T-cell (primary cell): ENCODE measurements at places on chromosomes 16 and 17.

- DNase-seq: no peak
Measured at GRCh38 chr16:74745109-74745615, 29.5 kb downstream of the FA2H start.

DNA sequence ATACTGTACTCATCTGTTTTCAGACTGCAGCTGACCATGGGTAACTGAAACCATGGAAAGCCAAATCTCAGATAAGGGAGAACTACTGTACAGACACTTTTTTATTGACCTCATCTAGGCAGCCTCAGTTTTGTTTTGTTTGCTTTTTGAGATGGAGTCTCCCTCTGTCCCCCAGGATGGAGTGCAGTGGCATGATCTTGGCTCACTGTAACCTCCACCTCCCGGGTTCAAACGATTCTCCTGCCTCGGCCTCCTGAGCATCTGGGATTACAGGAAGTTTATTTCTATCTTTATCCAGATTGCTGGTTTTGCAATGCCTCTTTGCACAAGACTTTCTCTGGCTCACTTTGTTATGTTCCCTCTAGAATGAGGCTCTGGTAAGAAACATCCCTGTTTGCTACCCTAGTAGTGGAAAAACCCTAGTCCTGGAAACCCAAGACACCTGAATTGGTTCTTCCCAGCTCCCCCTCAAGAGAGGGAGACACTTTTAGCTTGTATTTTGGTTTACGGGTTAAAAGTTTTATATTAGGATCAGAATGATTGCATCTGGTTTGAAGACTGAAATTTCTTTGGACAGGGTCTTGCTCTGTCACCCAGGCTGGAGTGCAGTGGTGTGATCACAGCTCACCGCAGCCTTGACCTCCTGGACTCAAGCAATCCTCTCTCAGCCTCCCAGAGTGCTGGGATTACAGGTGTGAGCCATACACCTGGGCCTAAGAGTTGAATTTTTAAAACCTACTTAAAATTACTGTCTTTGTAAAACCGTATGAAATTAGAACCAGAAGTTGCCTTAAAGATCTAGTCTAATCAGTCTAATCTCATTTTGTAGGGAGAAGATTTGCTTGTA lies 38.9 kb downstream of the ZNF207 start:
- no peak for DNase-seq

GRCh38 chr17:66684261-66684660 lies 150.7 kb upstream of the CACNG5 start:
- no peak for DNase-seq

DNA sequence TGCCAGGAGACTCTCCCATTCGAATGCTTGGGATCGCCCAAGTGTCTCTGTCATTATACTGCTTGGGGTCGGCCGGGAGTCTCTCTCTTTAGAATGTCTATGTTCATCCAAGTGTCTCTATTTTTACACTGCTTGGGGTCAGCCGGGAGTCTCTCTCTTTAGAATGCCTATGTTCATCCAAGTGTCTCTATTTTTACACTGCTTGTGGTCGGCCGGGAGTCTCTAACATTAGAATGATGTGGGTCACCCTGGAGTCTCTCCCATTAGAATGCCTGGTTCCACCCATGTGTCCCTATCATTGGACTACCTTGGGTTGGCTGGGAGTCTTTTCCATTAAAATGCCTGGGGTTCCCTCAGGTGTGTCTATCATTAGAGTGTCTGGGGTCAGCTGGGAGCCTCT lies 2230.4 kb downstream of the TP53TG3F start:
- DNase-seq: no peak

GRCh38 chr16:12436201-12436657 lies 367.5 kb downstream of the CPPED1 start:
- no peak for DNase-seq
